ENCODE measurements at places on chromosomes 3 and 15.

- no peak for DNase-seq
Measured at GRCh38 chr3:88090681-88091080, 31.6 kb downstream of the ZNF654 start.

- no peak for DNase-seq
Measured at GRCh38 chr15:35937380-35937779, 391.4 kb upstream of the DPH6 start.

DNA sequence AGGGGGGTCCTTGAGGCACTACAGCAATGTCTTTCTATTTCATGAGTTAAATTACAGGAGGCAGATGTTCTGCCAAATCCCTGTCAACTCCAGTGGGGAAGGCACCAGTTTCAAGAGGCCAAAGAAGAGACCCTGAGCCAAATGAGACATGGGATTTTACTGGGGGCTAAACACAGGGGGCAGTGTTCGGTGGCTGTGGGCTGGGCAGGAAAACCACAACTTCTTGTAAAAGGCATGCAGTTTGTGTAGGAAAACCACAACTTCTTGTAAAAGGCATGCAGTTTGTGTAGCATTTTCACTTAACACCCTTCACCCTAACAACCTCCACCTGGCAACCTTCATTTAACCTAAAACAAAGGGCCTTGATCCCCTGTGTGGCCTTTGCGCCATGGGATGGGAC lies 61.0 kb downstream of the POLR2M start:
- no peak for DNase-seq

- peak; percentile 55 for DNase-seq
Measured at GRCh38 chr3:58585005-58585786, 8.0 kb upstream of the FAM107A start.

- no peak for DNase-seq
Measured at GRCh38 chr15:46901001-46901400, 816.3 kb upstream of the SEMA6D start.

DNA sequence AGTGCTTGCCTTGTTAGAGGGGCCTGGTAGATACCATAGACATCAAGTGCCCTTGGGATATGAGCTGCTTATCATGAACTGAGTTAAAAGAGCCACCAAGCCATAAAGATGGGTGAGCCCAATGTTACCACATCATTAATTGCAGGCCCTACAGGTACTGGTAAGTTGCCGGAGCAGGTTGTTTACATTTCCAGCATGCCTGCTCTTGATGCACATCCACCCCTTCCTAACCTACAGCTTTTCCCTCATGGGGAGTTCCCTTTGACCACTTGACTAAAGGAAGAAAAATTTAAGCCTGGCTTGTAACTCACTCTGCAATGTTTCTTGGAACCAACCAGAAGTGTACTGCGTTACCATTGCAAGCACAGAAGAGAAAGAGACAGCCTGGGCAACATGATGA lies 24.7 kb upstream of the ULK4 start:
- DNase-seq, result no peak

DNA sequence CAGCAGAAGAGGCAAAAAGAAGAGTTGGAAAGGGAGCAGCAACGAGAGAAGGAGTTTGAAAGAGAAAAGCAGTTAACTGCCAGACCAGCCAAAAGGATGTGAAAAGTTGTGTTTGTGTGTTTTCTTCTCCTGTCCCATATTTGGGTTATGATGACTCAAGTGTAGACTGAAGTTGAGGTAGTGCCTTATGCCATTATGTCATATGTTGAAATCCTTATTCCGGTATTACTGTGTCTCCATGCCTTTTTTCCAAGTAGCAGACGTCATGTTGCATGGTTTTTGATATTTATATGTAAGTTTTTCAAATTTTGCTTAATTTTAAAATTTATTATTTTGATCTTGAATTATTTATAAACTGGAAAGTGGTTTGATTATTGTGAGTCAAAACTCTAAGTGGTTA lies 19.2 kb downstream of the BLOC1S6 start:
- no peak for DNase-seq

GRCh38 chr3:197809356-197810020 lies 18.4 kb downstream of the LRCH3 start:
- DNase-seq, result peak; percentile 86

GRCh38 chr3:8813411-8813810 lies 44.0 kb upstream of the OXTR start:
- DNase-seq, result no peak

GRCh38 chr3:172073262-172073915 lies 34.0 kb downstream of the FNDC3B start:
- DNase-seq, result no peak

DNA sequence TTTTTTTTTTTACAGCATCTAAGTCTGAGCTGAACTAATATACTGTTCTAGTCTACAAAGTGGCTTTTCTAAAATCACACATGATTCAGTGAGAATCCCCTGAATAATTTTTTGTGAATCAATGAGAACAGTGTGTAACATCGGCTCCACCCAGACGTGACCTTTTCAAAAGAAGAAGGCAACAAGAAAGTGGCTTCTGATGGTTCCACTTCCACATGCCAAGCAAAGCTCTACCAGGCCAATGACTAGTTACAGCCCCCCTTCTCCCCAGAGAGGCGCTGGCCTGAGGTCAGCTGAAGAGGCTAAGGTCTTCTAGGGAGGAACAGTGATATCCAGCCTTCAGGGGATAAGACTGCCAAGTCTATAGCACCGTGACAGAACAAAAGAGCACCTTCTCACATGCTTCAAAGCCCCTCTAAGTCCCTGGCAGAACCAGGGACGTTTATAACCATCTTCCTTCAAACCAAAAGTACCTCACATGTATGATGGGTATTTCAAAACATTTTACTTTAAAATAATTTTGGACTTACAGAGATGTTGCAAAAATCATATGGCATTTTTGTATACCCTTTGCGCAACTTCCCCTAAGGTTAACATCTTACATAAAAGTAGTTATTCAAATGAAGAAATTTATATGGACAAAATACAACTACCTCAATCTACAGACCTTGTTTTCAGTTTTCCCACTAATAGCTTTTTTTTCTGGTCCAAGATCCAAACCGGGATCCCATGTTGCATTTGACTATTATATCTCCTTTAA lies 177.9 kb downstream of the OSBPL10 start:
- no peak for DNase-seq

GRCh38 chr3:127801731-127802313 lies 20.5 kb downstream of the MGLL start:
- DNase-seq, result no peak

DNA sequence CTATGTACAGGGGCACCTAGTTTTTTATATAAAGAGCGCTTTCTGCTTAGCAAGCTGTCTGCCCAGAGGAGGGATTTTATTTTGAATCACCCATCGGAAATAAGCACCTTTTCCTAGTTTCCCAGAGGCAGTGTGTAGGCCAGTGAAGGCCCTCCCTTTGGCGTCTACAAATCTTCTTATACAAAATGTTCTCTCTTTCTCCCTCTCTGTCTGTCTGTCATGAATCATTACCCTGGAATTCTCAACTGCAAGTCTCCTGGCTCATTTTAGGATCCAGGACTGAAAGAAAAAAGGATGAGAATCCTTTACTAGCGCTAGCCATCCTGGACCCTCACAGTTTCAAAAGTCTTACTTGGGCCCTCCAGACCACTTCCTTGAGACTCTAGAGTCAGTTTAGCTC lies 728.1 kb downstream of the OTOL1 start:
- no peak for DNase-seq

DNA sequence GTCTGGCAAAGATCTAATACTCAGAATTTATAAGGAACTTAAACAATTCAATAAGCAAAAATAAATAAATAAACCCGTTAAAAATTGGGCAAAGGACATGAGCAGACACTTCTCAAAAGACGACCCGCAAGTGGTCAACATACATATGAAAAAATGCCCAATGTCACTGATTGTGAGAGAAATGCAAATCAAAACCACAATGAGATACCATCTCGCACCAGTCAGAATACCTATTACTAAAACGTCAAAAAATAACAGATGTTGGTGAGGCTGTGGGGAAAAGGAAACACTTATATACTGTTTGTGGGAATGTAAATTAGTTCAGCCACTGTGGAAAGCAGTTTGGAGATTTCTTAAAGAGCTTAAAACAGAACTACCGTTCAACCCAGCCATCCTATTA lies 188.0 kb upstream of the MRPL3 start:
- DNase-seq, result no peak

DNA sequence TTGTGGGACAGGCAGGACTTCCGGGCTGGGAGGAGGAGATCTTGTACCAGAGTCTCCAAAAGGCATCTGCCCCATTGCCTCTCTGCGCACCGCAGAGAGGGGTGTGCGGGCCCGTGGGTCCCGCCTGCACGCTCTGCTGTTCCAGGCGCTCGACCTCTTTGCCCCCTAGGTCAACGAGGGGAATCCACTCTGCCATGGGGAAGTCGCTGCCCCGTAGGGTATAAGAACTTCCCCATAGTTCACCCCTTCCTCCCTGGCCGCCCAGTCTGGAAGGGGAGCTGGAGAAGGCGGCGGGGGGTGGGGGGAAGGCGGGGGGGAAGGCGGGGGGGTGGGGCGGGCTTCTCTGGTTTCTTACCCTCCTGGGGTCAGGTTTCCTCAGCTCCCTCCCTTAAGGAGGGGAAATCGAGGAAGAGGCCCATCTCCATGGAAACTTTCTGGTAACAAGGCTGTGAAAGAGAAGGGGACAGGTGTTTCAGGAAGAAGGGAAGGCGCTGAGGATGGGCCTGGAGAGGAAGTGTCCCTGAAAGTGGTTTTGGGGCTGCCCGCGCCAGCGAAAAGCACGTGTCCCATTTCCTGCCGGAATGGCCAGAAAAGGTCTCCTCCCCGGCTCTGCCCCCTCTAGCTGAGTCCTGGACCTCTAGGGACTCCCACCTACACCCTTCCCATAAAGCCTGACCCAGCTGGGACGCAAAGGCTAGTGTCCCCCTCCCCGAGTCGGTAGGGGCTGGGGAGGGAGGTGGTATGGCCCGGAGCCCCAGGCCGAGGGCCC lies 27.5 kb downstream of the NR1I2 start:
- no peak for DNase-seq
